Ovary (tissue), 10 donors: ENCODE measurements at places on chromosomes 2 and 18. TPM values are rescaled to one million over a fixed set of nuclear protein-coding genes. Genes with fewer than 3 reads are reported as not detected.

- H3K36me3 ChIP-seq = no peaks in the 10 kb centered on the region
- H3K27ac ChIP-seq = no peak overlapping the region
- no peaks in the 10 kb centered on the region for H3K27me3 ChIP-seq
- DNase-seq = no peak
- no peak overlapping the region for H3K4me3 ChIP-seq
These were observed 1529.8 kb downstream of the RPIA start for GRCh38 chr2:90221300-90221651.

DNA sequence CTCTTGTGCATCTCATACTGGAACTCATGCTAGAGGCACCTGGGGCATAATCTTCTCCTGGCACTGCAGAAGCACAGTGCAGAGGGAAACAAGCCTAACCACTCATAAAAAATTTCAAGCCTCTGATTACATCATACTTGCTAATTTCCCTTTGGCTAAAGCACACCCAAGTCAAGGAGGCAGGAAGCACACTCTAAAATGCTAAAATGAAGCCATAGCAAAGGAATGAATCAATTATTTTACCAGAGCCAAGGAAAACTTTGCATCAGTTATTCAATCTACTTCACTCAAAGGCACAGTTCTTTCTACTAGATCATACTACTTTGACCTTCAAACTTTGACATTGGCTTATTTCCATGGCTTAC is 79.6 kb upstream of the SPOPL start:
- no peak overlapping the region for H3K4me3 ChIP-seq
- no peaks in the 10 kb centered on the region for H3K27me3 ChIP-seq
- H3K4me1 ChIP-seq = no peaks in the 10 kb centered on the region
- no peaks in the 10 kb centered on the region for H3K36me3 ChIP-seq

DNA sequence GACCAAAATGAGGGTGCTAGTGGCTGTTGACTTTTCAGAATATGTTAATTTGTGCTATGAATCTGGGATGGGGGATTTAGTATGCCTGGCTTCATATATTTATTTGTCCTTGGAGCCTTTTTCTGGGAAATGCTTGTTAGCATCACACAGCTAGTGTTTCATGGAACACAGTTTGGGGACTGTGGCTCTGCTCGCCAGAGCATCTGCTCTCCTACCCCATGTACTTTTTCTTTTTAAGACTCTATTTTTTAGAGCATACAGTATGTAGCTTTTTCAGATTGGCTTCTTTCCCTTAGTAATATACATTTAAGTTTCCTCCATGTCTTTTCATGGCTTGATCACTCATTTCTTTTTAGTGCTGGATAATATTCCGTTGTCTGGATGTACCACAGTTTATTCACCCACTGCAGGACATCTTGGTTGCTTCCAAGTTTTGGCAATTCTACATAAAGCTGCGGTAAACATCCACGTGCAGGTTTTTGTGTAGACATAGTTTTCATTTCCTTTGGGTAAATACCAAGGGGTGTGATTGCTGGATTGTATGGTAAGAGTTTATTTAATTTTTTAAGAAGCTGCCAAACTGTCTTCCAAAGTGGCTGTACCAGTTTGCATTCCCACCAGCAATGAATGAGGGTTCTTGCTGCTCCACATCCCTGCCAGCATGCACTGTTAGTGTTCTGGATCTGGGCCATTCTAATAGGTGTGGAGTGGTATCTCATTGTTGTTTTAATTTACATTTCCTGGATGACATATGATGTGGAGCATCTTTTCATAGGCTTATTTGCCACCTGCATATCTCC is 44.1 kb downstream of the EFR3B start:
- no peak overlapping the region for H3K27ac ChIP-seq
- no peaks in the 10 kb centered on the region for H3K4me1 ChIP-seq

The SOX11 gene
- total RNA-seq = 0.03 TPM

- no peak overlapping the region for H3K4me3 ChIP-seq
- no peak overlapping the region for H3K27ac ChIP-seq
- H3K36me3 ChIP-seq = no peaks in the 10 kb centered on the region
- no peaks in the 10 kb centered on the region for H3K4me1 ChIP-seq
- H3K27me3 ChIP-seq = no peaks in the 10 kb centered on the region
These were observed 636.7 kb upstream of the SYT4 start for GRCh38 chr18:43914018-43914417.

The GRHL1 gene
- 0.87 TPM for total RNA-seq

- H3K4me3 ChIP-seq = no peak overlapping the region
- H3K27ac ChIP-seq = no peak overlapping the region
- DNase-seq = no peak
- no peaks in the 10 kb centered on the region for H3K4me1 ChIP-seq
- no peaks in the 10 kb centered on the region for H3K27me3 ChIP-seq
These were observed 123.7 kb downstream of the TFCP2L1 start for GRCh38 chr2:121161272-121161671.

GRCh38 chr2:119366161-119366648 is 429 bp downstream of the C2orf76 start:
- peaks cover 10% of the 10 kb centered on the region for H3K4me1 ChIP-seq
- peak overlapping the region; percentile 76 for H3K4me3 ChIP-seq
- no peak for DNase-seq
- H3K27me3 ChIP-seq = no peaks in the 10 kb centered on the region
- peak overlapping the region; percentile 73 for H3K27ac ChIP-seq

- H3K36me3 ChIP-seq = no peaks in the 10 kb centered on the region
- H3K4me1 ChIP-seq = no peaks in the 10 kb centered on the region
- no peak overlapping the region for H3K27ac ChIP-seq
- no peak overlapping the region for H3K4me3 ChIP-seq
- DNase-seq = peak; percentile 24
These were observed 37.6 kb upstream of the GPR17 start for GRCh38 chr2:127608061-127609030.

The GREB1 gene
- 335 TPM for total RNA-seq

DNA sequence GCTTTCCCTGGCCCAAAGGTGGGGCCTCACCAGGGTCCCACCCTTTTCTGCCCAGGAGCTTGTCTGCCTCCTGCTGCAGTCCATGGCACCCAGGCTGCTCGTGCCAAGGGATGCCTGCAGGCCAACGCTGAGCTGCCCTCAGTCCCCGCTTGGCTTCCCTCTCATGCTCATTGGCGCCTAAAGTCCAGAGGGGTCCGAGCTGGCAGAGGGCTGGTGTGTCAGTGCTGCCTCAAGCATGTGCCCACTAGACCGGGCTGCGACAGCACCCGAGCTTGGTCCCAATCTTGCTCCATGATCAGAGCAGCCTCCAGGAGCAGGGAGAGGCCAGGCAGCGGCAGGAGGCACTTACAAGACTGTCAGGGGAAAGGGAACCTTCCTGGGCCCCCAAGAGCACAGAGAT is 287.0 kb downstream of the ICOS start:
- no peak for DNase-seq
- H3K4me1 ChIP-seq = no peaks in the 10 kb centered on the region
- H3K27ac ChIP-seq = no peak overlapping the region

- no peaks in the 10 kb centered on the region for H3K4me1 ChIP-seq
- peaks cover 3% of the 10 kb centered on the region for H3K36me3 ChIP-seq
- H3K27me3 ChIP-seq = no peaks in the 10 kb centered on the region
- H3K27ac ChIP-seq = no peak overlapping the region
These were observed 20.7 kb downstream of the FOSL2 start for GRCh38 chr2:28413152-28413898.

- H3K27ac ChIP-seq = no peak overlapping the region
- no peak overlapping the region for H3K4me3 ChIP-seq
- no peaks in the 10 kb centered on the region for H3K36me3 ChIP-seq
- DNase-seq = no peak
- H3K27me3 ChIP-seq = no peaks in the 10 kb centered on the region
These were observed 20.4 kb downstream of the PLA2R1 start for GRCh38 chr2:160042054-160042453.

DNA sequence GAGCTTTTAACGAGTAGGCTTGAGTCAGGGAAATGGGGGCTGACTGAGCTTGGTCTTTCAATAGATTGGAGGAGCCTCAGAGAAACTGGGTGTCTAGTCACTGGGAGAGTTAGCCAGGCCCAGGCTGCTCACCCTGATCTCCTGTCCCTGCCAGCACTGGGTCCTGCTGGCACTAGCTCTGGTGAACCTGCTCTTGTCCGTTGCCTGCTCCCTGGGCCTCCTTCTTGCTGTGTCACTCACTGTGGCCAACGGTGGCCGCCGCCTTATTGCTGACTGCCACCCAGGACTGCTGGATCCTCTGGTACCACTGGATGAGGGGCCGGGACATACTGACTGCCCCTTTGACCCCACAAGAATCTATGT is 720 bp downstream of the KRTCAP3 start:
- H3K27ac ChIP-seq = peak overlapping the region; percentile 10
- H3K27me3 ChIP-seq = no peaks in the 10 kb centered on the region
- peak; percentile 44 for DNase-seq
- H3K4me3 ChIP-seq = no peak overlapping the region

The G6PC2 gene
- not detected for total RNA-seq

The LONRF2 gene
- total RNA-seq = 20.6 TPM

The INO80B gene
- total RNA-seq = 52.6 TPM

The CYP26B1 gene
- total RNA-seq = 9.6 TPM

The PAX8 gene
- 0.15 TPM for total RNA-seq

The ACKR3 gene
- total RNA-seq = 7.4 TPM
